GM04503 (cell line): ENCODE measurements at places on chromosomes 5 and 9.

- DNase-seq: no peak
These were observed 404 bp downstream of the MRNIP start for GRCh38 chr5:179858241-179858585.

- no peak for DNase-seq
These were observed 471.3 kb downstream of the TMEM232 start for GRCh38 chr5:110255194-110255593.

- no peak for DNase-seq
These were observed 151.3 kb upstream of the IRX2 start for GRCh38 chr5:2902742-2903297.

DNA sequence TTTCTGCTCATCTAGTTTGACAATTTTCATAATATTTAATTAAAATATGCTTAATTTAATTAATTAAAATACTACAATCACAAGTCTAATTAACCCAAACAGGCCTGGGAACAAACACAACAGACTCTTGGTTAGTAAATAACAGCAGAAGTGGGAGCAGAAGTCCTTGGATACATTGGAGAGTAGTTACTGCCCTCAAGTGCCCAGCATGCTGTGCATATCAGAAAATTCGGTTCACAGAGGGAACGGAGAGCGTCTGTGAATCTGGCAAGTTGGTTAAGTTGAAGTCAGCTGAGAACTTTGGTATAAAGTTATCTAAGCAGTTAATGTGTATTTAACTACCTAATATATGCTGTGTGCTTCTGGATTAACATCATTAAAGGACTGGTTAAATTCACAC, 87.0 kb upstream of the ATG10 start:
- no peak for DNase-seq

- no peak for DNase-seq
These were observed 7.2 kb upstream of the SFXN1 start for GRCh38 chr5:175471196-175471595.
